ENCODE measurements at places on chromosomes 7 and 10.

DNA sequence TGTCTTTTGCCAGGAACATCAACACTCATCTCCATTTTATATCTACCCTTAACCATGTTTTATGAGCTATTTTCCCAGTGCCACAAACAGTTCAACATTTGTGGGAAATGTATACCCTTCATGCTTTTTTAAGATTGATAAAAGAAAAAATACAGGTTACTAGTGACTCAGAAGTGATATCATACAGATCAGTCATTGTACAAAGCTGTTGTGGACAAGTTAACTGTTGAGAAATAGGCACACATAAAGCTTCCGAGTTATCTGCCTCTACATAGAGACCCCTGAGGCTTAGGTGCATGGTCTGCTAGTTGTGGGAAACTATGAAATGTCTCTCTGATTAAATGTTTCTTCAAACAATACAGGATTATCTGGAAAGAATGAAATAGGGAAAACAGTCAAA, 96.3 kb downstream of the LSM5 start:
- DNase-seq, result no peak

DNA sequence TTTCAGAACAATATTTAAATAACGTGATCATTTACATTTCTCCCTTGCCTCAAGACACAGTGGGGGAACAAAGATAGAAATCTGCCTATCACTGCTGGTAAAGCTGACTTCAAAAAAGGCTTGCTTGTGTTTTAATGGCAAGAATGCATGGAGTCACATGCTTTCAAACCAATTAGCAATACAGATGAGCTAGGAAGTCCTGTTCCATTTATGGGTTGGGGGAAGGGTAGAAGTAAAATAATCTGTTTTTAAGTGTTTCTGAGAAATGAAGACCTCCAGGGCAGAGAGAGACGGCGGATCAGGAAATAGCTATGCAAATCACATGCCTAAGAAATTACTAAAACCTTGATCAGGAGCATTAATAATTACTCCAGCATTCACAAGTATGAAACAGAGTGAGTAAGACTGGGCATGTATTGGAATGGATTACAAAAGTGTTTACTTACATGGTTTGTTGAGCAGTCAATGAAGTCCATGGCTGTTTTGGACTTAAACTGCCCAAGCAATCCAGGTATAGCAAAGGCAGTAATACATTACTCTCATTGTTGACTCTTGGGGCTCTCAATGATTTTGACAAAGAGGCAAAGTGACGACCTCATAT, 142.0 kb downstream of the ARID5B start:
- no peak for DNase-seq

GRCh38 chr7:48147078-48147591, 24.1 kb upstream of the ABCA13 start:
- no peak for DNase-seq

GRCh38 chr10:37701781-37702493, 155.5 kb downstream of the ZNF248 start:
- no peak for DNase-seq
